Right ventricle myocardium inferior (tissue), 1 donor: ENCODE measurements at places on chromosomes 7 and 10.

DNA sequence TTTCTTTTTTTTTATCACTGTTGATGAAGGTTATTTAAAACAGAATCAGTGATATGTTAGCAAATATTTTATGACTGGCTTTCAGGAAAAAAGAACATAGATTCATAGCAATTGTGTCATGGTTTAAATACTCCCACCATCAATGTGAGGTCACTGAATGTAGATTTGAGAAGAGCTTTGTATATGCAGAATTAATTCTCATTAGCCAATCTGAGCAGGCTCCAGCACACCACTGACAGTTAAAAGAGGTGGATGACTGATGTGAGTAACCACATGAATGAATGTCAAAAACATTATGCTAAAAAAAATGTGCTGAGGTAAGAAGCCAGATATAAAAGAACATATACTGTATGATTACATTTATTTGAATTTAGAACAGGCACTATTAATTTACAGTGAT, 174.8 kb upstream of the KAT6B start:
- DNase-seq = no peak

DNA sequence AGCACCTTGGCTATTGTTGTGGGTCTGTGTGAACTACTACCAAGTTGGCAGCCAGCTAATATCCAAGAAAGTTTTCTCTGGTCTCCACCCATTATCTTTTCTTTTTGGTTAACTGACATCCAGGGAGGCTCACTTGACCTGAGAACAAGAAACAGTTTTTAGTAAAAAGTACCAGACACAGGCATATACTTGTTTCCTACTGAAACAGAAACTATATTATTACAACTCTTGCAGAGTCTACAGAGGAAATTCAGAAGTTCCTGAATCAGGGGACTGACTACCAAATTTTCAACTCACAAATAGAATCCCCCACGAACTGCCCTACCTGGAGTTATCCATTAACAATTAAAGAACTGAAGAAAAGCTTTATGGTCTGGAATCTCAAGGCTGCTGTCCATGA, 168.9 kb downstream of the KCND2 start:
- DNase-seq = no peak

DNA sequence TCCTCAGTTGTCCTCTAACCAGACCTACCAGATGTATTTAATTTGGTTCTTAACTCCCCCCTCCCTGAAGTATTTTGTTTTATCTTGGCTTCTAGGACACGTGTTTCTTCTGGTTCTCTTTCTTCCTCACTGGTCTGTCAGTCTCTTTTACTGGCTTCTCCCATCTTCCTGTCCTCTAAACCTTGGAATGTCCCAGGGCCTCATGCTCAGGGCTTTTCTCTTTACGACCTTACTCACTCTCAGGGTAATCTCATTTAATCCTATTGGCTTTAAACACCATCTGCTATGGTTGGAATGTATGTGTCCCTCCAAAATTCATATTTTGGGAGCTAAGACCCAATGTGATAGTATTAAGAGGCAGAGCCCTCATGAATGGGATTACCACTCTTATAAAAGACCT, 418.2 kb upstream of the PODXL start:
- no peak for DNase-seq

- DNase-seq = no peak
Observed at GRCh38 chr7:120583899-120584586, 273.9 kb downstream of the TSPAN12 start.

DNA sequence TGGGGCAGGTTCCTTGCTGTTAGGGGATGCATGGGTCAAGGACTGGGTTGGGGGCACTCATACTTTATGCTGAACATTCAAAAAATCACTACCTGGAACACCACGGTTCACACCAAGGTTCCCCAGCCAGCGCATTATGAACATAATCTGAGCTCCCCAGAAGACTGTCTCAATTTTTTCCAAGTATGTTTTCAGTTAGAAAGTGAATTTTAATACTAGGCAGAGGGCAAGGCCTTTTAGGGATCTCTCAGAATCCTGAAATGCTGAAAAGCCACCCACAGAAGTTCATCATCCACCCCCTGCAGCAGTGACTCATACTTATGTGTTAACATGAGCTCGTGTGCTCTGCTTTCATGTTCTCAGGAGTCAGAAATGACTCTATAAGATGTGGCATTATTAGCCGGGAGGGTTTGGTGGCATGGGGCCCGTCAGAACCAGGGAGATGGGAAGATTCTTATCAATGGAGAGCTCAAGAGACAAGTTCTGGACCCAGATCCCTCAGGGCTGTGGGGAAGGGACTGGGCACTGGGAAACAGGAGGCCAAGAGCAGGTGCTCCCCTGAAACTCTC, 185.2 kb upstream of the ITGB1 start:
- no peak for DNase-seq

- peak; percentile 93 for DNase-seq
Observed at GRCh38 chr10:63711867-63712716, 190.9 kb downstream of the REEP3 start.

- no peak for DNase-seq
Observed at GRCh38 chr10:22338185-22338900, 7.0 kb upstream of the SPAG6 start.

GRCh38 chr10:36096576-36096975, 454.5 kb upstream of the FZD8 start:
- no peak for DNase-seq

GRCh38 chr7:30660331-30661255, 21.7 kb downstream of the CRHR2 start:
- DNase-seq = peak; percentile 65

GRCh38 chr7:132337450-132338080, 238.7 kb downstream of the PLXNA4 start:
- DNase-seq = no peak

DNA sequence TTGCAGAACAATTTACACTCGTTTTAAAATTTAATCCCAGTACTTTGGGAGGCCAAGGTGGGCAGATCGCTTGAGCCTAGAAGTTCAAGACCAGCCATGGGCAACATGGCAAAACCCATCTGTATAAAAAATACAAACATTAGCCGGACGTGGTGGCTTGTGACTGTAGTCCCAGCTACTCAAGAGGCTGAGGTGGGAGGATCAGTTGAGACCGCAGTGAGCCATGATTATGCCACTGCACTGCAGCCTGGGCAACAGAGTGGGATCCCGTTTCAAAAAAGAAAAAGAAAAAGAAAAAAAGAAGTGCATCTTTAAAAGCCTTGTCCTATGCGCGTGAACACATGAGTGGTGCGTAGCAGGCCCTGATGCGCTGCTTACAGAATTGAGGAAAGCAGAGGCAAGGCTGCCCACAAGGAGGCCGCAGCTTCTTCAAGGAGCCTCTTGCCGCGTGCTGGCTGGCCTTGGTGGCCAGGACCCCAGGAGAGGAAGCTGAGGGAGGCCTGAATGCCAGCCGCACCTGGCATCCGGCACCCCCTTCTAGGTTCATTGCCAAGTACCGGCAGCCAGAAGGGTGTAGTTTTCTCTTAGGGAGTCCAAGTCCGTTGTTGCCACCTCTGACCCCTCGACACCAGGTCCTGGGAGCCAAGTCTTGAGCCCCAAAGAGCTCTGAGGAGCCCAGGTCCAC, 124.5 kb downstream of the UBE2H start:
- no peak for DNase-seq

DNA sequence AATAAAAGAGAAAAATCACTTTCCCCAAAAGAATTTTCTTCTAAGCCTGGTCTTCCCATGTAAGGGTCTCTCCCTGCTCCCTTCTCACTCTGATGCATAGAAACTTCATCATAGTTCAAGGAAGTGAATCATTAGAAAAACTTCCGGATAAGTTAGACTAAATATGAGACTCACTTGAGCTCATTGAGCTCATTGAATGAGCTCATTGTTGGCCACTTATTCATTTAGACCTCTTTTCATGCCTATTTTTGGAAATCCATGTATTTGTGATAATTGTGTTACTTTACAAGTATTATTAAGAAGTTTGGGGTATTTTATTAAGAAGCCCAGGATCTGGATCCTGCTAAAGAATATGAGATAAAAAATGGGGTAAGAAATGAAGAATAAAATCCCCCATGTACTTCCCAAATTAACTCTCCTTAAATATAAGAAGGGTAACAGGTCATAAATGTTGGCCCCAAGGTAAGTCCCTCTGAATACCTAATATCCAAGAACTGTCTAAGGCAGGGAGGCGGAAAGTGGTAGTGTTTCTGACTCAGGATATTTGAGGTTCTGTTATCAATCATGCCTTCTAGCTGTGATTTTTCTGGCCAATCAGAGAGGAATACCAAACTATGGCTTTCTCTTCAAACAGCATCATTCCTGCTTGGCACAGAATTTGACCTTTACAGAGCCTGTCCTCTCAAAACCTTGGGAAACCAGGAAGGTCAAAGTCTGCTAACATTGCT, 236.5 kb upstream of the PTN start:
- no peak for DNase-seq

GRCh38 chr10:109743574-109743973, 179.7 kb downstream of the XPNPEP1 start:
- no peak for DNase-seq

- no peak for DNase-seq
Observed at GRCh38 chr10:123395906-123396305, 241.7 kb downstream of the BUB3 start.

DNA sequence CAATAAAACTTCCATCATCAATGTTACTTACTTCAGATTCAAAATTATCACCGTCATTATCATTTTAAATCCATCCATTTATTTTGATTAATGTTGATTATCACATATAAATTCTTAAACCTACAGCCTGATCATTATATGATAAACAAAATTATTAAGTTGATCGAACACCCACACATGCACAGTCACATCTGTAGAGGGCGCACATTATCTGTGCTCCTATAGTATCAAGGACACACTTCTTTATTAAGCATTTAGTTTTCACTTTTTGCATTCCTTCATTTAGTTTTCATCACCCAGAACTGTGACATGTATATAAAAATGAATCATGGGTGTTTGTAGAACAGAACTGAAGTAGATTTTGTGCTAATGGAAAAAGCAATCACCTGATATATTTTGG, 26.2 kb upstream of the ZNF716 start:
- no peak for DNase-seq

GRCh38 chr10:49736564-49737113, 25.5 kb downstream of the OGDHL start:
- DNase-seq = no peak

- peak; percentile 47 for DNase-seq
Observed at GRCh38 chr7:6579446-6579845, 2.2 kb downstream of the ZDHHC4 start.

DNA sequence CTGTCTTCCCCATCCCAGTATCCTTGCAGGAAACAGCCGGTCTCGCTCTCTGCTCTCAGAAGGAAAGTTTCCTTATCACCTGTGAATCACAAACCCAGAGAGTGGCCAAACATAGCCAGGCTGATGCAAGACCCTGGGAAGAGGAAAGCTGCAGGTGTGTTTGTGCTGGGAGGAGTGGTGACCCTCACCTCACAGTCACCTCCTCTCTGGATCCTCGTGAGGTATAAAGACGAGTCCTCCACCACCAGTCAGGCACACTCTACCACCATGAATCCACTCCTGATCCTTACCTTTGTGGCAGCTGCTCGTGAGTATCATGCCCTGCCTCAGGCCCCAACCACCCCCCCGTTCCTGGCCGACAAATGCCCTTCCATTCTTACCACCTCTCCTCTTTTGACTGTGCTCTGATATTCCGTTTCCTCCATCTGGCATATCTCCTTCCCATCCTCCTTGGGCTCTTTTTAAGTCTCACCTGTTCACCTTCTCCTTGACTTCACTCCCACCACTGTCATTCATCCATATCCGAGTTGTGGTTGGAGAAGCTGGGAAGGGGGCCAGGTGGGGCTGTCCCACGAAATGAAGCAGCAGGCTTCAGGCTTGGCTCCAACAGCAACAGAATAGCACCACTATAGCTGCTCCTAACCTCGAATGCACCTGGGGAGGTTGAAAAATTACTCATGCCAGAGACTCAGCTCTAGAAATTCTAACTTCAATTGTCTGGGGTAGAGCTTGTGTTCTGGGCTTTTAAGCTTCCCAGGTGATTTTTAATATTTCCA, at the start of gene PRSS1:
Gene PRSS1, plus strand, starts transcription at position 255 of the 776 bp plus-strand sequence. Its CDS starts 13 bp downstream, at position 268.
- no peak for DNase-seq

GRCh38 chr10:53123311-53123710, 350.7 kb upstream of the MBL2 start:
- no peak for DNase-seq

DNA sequence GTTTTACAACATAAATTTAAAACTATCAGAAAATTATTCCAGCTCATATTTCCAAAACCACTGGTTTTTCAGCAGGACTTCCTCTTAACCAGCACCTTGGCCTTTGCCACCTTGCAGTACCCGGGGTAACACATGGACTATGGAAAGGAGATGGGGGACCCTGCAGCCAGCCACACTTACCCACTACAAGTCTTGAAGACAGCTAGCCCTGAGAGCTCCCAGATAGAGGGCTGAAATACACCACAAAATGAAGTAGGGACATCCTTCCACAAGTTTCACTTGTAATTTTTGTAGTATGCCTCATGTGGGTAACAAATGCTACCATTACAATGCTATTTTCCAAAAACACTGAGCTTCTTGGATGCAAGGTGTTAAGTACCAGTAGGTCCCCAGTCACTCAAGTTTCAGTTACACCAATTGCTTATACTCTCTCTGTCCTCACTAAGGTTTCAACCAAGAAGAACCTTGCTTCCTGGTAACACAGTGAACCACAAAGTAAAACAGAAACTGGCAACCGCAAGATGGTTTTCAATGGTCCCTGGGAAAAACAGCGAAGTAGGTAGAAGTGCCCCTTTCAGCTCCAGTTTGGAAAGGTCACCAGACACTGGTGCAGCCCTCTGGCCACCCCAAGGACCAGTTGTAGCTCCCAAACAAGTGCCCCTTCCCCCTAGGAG, 110.9 kb downstream of the SGMS1 start:
- no peak for DNase-seq

DNA sequence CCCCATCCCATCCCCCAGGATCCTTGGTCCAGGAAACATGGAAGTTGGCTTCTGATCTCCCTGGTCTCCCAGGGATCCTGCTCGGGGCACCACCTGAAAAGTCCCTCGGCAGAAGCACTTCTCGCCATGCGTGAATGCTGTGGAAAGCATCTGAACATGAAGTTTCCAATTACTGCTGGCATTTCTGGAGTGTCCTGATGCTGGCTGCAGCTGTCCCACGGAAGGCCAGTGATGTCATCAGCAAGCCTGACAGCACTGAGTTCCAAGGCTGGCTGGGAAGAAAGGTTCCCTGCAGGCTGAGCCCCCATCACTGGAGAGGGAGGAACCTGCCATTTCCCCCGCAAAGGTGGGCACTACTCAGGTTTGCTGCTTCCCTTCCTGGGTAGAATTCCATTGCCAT, 71.4 kb downstream of the KCNMA1 start:
- DNase-seq = no peak

- DNase-seq = no peak
Observed at GRCh38 chr7:116198748-116199410, 11.5 kb upstream of the TES start.

- no peak for DNase-seq
Observed at GRCh38 chr7:69941077-69941651, 342.9 kb downstream of the AUTS2 start.

- no peak for DNase-seq
Observed at GRCh38 chr7:11153694-11154093, 180.0 kb downstream of the PHF14 start.

DNA sequence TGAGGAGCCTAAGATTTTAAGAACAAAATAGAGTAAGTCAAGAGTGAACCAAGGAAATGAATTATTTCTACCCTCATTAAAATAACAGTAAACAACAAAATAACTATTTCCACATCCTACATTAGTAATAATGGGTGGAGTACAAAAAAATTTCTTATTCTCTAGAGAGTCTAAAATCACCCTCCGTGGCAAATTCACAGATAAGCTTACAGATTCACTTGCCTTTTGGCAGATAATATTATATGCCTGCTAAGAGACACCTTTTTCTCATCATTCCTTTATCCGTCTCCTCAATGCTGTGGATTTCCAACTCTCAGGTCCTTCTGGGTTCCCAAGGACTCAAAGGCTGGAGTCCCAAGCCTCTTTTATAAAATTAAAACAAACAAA, 2.2 kb upstream of the EPC1 start:
- DNase-seq = no peak

- no peak for DNase-seq
Observed at GRCh38 chr7:28573651-28574301, 161.5 kb downstream of the CREB5 start.
